Activated CD4-positive, alpha-beta memory T cell treated with anti-CD3 and anti-CD28 coated beads, Interleukin-2, amount 10 ng/mL, durations not matched to agents 7 days and 5 days (primary cell): ENCODE measurements at places on chromosomes 12 and 14.
A peak's percentile ranks its signal among the peaks of the same experiment; 100 is the strongest.

- no peaks in the 10 kb centered on the region for H3K27me3 ChIP-seq
- H3K4me3 ChIP-seq, result no peak overlapping the region
- H3K4me1 ChIP-seq, result no peaks in the 10 kb centered on the region
- no peak for DNase-seq
- no peak overlapping the region for H3K27ac ChIP-seq
- no peaks in the 10 kb centered on the region for H3K36me3 ChIP-seq
Measured at GRCh38 chr14:29637411-29637810, 290.2 kb downstream of the PRKD1 start.

GRCh38 chr12:103909811-103910210, 20.4 kb upstream of the HSP90B1 start:
- peaks cover 1% of the 10 kb centered on the region for H3K27me3 ChIP-seq
- DNase-seq, result no peak
- H3K27ac ChIP-seq, result no peak overlapping the region
- no peaks in the 10 kb centered on the region for H3K36me3 ChIP-seq
- H3K4me3 ChIP-seq, result no peak overlapping the region
- peaks cover 8% of the 10 kb centered on the region for H3K4me1 ChIP-seq

DNA sequence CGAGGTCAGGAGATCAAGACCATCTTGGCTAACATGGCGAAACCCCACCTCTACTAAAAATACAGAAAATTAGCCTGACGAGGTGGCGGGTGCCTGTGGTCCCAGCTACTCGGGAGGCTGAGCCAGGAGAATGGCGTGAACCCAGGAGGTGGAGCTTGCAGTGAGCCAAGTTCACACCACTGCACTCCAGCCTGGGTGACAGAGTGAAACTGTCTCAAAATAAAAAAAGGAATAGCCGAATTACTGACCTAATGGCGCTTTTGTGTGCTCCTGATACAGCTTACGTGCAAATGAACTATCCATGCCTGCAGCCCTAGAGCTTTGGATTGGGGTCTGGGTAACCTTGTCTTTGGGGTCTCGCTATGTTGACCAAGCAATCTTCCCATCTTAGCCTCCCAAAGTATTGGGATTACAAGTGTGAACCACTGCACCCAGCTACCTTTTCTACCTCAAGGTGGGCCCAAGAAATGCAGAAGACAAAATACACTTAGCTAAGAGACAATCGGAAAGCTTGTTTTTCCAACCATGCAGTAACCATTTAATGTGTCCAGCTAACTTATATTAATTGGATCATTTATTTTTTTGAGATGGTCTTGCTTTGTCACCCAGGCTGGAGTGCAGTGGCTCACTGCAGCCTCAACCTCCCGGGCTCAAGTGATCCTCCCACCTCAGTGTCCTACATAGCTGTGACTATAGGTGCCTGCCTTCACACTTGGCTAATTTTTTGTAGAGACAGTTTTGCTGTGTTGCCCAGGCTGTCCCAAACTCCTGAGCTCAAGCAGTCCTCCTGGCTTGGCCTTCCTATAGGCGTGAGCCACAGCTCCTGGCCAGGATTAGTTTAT, 5.5 kb downstream of the PABPN1 start:
- H3K4me1 ChIP-seq, result peaks cover 19% of the 10 kb centered on the region
- H3K27ac ChIP-seq, result no peak overlapping the region
- H3K27me3 ChIP-seq, result no peaks in the 10 kb centered on the region
- H3K36me3 ChIP-seq, result peaks cover 40% of the 10 kb centered on the region

- H3K36me3 ChIP-seq, result peaks cover 6% of the 10 kb centered on the region
- H3K27me3 ChIP-seq, result peaks cover 26% of the 10 kb centered on the region
- H3K4me3 ChIP-seq, result no peak overlapping the region
- peaks cover 10% of the 10 kb centered on the region for H3K4me1 ChIP-seq
- H3K27ac ChIP-seq, result peak overlapping the region; percentile 6
Measured at GRCh38 chr14:72318648-72319047, 386.4 kb downstream of the RGS6 start.

DNA sequence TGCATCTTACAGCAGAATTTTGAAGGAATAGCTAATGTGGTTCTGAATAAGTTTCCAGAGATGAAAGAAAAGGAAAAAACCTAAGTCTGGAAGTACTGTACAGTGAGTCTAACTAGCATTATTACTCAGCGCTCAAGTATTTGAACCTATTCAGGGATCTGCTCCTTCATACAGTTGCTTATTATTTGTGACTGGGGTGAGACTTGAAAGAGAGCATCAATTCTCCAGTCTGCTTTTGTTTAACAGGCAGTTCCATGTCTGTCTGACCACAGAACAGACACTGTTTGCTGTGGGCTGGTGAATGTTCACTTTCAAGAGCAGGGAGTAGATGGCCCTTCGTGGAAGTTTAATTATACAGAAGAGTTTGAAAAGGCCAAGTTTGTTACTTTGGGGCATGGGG, 9.3 kb downstream of the ETV6 start:
- H3K27ac ChIP-seq, result no peak overlapping the region
- H3K4me3 ChIP-seq, result no peak overlapping the region
- H3K36me3 ChIP-seq, result peaks cover 56% of the 10 kb centered on the region
- peaks cover 71% of the 10 kb centered on the region for H3K4me1 ChIP-seq
- no peaks in the 10 kb centered on the region for H3K27me3 ChIP-seq

- no peaks in the 10 kb centered on the region for H3K36me3 ChIP-seq
- H3K27me3 ChIP-seq, result peaks cover 13% of the 10 kb centered on the region
- H3K27ac ChIP-seq, result peak overlapping the region; percentile 9
- DNase-seq, result no peak
- peaks cover 20% of the 10 kb centered on the region for H3K4me1 ChIP-seq
Measured at GRCh38 chr12:47740606-47741339, 15.5 kb upstream of the ENDOU start.

GRCh38 chr12:75581515-75581914, 70.1 kb upstream of the KRR1 start:
- H3K4me3 ChIP-seq, result no peak overlapping the region
- H3K4me1 ChIP-seq, result no peaks in the 10 kb centered on the region
- no peak overlapping the region for H3K27ac ChIP-seq
- no peaks in the 10 kb centered on the region for H3K36me3 ChIP-seq

- H3K4me3 ChIP-seq, result no peak overlapping the region
- H3K4me1 ChIP-seq, result no peaks in the 10 kb centered on the region
- H3K27ac ChIP-seq, result no peak overlapping the region
- DNase-seq, result no peak
Measured at GRCh38 chr12:115062741-115063140, 378.8 kb upstream of the TBX3 start.

- H3K36me3 ChIP-seq, result peaks cover 19% of the 10 kb centered on the region
- H3K27ac ChIP-seq, result no peak overlapping the region
- H3K27me3 ChIP-seq, result no peaks in the 10 kb centered on the region
- DNase-seq, result no peak
- no peak overlapping the region for H3K4me3 ChIP-seq
- peaks cover 46% of the 10 kb centered on the region for H3K4me1 ChIP-seq
Measured at GRCh38 chr12:122403831-122404230, 18.6 kb downstream of the CLIP1 start.

DNA sequence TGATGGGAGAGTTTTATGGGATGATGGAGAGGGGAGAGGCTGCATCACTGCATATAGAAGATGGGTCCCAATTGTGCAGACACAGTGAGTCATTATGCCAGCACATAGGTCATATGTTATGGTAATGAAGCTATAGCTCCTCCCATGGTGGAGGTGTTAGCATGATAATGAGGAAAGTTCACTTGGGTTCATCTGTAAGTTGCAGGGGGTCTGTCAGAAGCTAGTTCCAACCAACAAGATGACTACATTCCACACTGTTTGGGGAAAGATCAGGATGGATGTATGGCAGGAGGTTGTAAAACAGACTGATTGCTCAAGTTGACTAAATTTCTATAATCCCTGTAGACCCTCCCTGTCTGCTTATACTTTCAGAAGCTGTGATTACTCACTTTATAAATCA, 561.3 kb downstream of the C12orf50 start:
- no peak for DNase-seq
- H3K27ac ChIP-seq, result no peak overlapping the region
- no peaks in the 10 kb centered on the region for H3K36me3 ChIP-seq

GRCh38 chr12:80040075-80040738, 59.1 kb upstream of the OTOGL start:
- H3K4me1 ChIP-seq, result peaks cover 7% of the 10 kb centered on the region
- H3K27ac ChIP-seq, result no peak overlapping the region
- no peak for DNase-seq
- no peaks in the 10 kb centered on the region for H3K36me3 ChIP-seq
- H3K27me3 ChIP-seq, result no peaks in the 10 kb centered on the region

DNA sequence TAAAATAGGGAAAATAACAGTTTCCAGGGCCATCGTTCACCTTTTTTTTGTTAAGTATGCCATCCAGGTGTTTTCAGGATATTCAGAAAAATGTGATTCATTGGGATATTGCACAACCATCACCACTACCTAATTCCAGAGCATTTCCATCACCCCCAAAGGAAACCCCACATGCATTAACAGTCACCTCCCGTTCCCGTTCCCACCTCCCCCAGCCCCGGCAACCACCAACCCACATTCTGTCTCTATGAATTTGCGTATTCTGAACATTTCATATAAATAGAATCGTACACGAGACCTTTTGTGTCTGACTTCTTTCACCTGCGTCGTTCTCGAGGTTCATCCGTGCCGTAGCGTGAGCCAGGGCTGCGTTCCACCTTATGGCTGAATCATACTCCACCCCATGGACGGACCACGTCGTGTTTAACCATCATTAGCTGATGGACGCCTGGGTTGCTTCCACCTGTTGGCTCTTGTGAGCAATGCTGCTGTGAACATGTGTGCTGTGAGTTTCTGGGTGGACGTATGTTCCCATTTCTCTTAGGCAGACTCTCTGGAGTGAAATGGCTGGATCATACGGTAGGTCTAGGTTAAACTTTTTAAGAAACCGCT, 51.0 kb upstream of the NCOR2 start:
- DNase-seq, result no peak
- no peak overlapping the region for H3K4me3 ChIP-seq
- H3K27ac ChIP-seq, result no peak overlapping the region
- no peaks in the 10 kb centered on the region for H3K27me3 ChIP-seq

DNA sequence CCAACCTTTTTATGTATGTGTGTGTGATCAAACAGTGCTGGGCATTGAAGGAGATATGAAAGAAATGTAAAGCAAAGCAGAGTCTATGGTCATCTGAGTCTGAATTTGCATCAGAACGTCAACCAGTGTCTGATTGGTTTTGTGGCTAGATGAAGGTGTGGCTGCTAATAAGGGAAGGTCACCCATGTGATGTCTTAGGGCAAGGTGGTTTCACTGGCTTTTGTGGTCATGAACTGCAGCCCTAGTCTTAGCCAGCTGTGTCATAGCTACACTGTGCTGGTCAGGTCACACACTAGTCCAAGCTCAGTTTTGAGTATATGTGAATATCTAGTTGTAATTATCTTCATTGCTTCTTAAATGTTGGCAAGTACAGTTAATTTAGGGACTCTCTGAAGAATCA, 105.8 kb downstream of the TGFB3 start:
- no peak overlapping the region for H3K4me3 ChIP-seq
- no peak for DNase-seq
- H3K27ac ChIP-seq, result no peak overlapping the region
- H3K27me3 ChIP-seq, result no peaks in the 10 kb centered on the region

GRCh38 chr12:19933924-19934323, 434.4 kb upstream of the PDE3A start:
- no peak for DNase-seq
- no peak overlapping the region for H3K27ac ChIP-seq
- no peaks in the 10 kb centered on the region for H3K4me1 ChIP-seq
- H3K4me3 ChIP-seq, result no peak overlapping the region
- no peaks in the 10 kb centered on the region for H3K36me3 ChIP-seq

GRCh38 chr14:22131749-22132476, 457.1 kb downstream of the DAD1 start:
- peaks cover 3% of the 10 kb centered on the region for H3K27me3 ChIP-seq
- H3K4me3 ChIP-seq, result no peak overlapping the region
- peaks cover 2% of the 10 kb centered on the region for H3K36me3 ChIP-seq
- peaks cover 5% of the 10 kb centered on the region for H3K4me1 ChIP-seq
- peak; percentile 36 for DNase-seq
- H3K27ac ChIP-seq, result no peak overlapping the region

- peak overlapping the region; percentile 87 for H3K27ac ChIP-seq
- peaks cover 8% of the 10 kb centered on the region for H3K27me3 ChIP-seq
- peaks cover 7% of the 10 kb centered on the region for H3K36me3 ChIP-seq
- peak; percentile 62 for DNase-seq
Measured at GRCh38 chr14:80978403-80978802, 23.0 kb downstream of the TSHR start.

DNA sequence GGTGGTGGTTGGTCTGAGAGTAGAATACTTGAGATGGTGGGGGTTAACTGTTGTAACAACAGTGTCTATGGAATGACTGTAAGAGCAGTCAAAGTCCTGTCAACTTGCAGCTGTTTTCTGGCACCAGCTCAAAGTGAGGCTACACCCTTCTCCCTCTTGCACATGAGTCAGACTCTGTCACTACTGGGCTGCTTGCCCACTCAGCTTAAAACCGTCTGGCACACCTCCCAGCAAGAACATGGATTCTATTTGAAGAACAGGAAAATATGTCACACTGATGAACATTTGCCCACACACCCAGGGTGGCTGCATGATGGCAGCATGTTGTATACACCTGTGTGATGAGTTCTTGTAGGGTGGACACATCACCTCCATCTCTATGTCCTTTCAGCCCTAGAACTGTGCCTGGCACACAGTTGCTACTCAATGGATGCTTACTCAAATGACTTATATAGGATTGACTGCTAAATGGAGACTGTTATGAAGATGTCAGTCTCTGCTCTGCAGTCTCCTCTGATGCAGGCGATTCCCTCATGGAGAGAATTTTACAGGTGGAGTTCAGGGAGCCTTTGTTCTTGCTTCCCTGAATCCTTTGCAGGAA, 19.3 kb upstream of the SERPINA6 start:
- H3K27ac ChIP-seq, result no peak overlapping the region
- DNase-seq, result no peak
- H3K4me1 ChIP-seq, result peaks cover 18% of the 10 kb centered on the region
- H3K36me3 ChIP-seq, result peaks cover 3% of the 10 kb centered on the region
- no peaks in the 10 kb centered on the region for H3K27me3 ChIP-seq
- H3K4me3 ChIP-seq, result no peak overlapping the region

GRCh38 chr14:67343601-67344230, 15.9 kb downstream of the ATP6V1D start:
- H3K36me3 ChIP-seq, result peaks cover 43% of the 10 kb centered on the region
- H3K27ac ChIP-seq, result no peak overlapping the region
- peaks cover 11% of the 10 kb centered on the region for H3K4me1 ChIP-seq
- no peaks in the 10 kb centered on the region for H3K27me3 ChIP-seq
- no peak for DNase-seq

DNA sequence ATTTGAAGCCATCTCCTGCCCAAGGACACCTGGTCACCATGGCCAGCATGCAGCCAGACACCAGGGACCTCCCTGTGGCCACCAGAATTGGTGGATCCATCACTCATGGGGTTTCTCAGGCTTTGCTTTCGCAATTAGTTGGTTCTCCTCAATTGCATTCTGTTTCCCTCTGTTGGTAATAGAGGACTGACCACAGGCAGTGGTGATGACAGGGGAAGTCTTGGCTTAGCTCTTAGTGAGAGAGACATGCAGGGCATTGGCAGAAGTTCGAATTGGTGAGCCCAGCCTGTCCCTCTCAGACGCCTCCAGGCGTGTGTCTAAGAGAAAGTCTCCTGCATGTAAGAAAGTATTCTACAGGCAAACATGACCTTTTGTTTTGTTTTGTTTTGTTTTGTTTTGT, 21.3 kb downstream of the HCAR2 start:
- no peaks in the 10 kb centered on the region for H3K36me3 ChIP-seq
- DNase-seq, result no peak
- no peaks in the 10 kb centered on the region for H3K4me1 ChIP-seq
- no peak overlapping the region for H3K27ac ChIP-seq
- H3K27me3 ChIP-seq, result peaks cover 2% of the 10 kb centered on the region
- no peak overlapping the region for H3K4me3 ChIP-seq
